Stimulated activated naive CD8-positive, alpha-beta T cell treated with anti-CD3 and anti-CD28 coated beads, Interleukin-15, amount 100 ng/mL, for 72 hours (primary cell): ENCODE measurements at places on chromosomes 5 and 9.

- no peak for DNase-seq
These were observed 245.2 kb upstream of the IRX2 start for GRCh38 chr5:2996687-2997086.

DNA sequence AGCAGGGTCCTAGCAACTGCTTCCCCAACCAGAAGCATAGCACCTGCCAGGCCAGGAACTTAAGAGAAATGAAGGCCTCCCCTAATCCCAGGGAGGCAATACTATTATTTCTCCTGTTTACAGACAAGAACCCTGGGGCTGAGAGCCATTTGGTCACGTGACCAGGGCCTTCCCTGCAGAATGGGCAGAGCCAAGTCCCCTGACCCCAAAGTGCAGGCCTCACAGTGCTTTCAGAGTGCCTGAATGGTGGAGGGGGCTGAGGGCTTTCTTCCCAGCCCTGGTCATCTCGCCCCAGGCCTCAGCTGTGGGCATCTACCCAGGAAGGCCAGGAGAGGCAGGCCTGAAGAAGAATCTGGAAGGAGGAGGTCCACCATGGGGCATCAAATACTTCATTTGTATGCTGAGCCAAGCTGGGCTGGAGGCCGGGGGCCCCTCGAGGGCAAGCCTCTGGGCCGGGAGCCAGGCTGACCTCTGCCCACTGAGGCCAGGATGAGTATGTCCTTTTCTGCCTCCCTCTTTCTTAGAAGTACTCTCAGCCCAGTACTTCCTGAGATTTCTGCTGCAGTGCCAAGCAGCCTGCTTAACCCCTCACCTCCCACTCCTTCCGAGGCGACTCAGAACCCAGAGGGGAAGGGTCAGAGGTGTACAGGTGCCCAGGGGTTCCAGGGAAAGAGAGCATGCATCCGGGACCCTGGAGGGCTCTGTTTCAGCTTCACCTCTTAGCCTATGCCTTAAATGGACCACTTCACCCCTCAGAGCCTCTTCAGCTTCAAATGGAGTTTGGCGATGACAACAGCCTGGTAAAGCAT, 18.9 kb upstream of the DUSP1 start:
- no peak for DNase-seq

- no peak for DNase-seq
These were observed 312.2 kb downstream of the EPB41L4A start for GRCh38 chr5:112106878-112107277.

DNA sequence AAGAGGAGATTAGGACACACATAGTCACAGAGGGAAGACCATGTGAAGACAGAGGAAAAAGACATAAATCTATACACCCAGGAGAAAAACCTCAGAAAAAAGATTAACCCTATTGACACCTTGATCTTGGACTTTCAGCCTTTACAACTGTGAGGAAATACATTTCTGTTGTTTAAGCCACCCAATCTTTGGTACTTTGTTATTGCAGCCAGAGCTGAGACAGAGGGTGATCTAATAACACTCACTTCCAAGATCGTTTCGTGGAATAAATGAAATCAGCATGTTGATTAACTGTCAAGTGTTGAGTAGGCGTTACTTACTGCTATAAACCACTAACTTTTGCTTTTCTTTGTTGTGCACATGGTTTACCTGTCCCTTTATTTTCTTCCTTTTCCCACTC, 361.2 kb upstream of the RIOK2 start:
- no peak for DNase-seq

GRCh38 chr9:109802491-109802890, 22.5 kb downstream of the PALM2AKAP2 start:
- DNase-seq = no peak

DNA sequence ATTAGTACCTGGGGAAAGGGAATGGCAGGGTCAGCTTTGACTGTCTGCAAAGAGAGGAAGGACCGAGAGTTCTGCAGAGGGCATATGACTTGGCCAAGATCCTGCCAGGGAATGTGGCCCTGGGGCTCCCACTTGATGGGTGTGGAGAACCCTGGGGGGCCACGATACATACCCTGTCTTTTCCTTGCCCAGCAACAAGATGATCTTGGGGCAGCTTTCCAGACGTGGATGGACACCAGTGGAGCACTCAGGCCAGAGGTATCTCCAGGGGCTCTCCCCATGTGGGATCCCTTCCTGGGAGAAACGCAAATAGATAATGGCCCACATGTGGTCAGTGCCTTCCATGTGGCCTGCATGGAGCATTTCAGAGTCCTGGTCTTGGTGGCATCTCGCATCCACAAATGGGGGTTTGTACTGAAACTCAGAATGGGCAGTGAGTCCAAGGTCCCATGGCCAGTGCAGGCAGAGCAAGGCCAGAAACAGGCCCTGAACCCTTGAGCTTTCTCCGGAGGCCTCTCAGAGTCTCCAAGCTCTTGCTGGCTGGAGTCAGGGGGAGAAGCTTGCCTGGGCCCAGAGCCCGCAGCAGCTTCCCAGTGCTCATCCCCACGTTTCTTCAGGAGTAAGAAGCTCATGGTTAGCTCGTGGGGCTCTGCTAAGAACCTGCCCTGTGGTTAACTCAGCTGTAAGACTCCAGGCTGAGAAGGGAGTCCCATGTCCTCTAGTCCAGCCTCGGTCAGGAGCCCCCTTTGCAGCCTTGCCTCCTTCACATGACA, 18.3 kb upstream of the ORM1 start:
- peak; percentile 4 for DNase-seq

DNA sequence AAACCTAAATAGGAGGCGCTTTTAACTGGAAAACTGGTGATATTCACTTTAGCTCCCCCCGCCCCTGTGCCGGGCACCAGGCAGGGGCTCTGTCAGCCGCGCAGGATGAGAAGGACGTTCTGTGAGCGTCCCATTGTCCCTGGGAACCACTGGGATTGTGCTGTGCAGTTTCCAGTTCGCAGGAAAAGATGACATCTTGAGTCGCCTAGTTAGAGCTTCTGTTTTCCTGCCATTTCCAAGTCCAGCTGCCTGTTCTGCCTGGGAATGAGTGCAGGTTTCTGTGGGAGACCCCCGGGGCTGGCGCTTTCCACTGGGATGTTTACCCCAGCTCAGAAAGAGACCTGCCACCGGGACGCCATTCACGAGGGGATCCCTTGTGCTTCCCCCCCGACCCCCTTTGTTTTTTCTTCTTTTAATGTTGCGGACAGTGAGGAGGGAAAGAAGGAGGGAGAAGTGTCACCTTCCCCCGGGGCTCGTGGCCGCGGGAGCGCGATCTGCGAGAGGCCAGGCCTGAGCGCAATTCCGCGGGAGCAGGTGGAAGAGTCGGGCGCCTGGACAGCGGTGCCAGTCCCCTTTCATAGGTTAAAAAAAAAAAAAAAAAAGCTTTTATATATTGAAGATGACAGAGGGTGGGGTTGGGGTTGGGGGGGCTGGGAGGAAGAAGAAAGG, 121.5 kb downstream of the RMI1 start:
- DNase-seq = no peak

GRCh38 chr5:16902846-16903245, 33.2 kb downstream of the MYO10 start:
- DNase-seq = no peak
